ENCODE measurements at places on chromosomes 2 and 18. TPM values are rescaled to one million over a fixed set of nuclear protein-coding genes. Genes with fewer than 3 reads are reported as not detected.

GRCh38 chr2:111941531-111941930 is 43.1 kb downstream of the MERTK start:
- DNase-seq = no peak

DNA sequence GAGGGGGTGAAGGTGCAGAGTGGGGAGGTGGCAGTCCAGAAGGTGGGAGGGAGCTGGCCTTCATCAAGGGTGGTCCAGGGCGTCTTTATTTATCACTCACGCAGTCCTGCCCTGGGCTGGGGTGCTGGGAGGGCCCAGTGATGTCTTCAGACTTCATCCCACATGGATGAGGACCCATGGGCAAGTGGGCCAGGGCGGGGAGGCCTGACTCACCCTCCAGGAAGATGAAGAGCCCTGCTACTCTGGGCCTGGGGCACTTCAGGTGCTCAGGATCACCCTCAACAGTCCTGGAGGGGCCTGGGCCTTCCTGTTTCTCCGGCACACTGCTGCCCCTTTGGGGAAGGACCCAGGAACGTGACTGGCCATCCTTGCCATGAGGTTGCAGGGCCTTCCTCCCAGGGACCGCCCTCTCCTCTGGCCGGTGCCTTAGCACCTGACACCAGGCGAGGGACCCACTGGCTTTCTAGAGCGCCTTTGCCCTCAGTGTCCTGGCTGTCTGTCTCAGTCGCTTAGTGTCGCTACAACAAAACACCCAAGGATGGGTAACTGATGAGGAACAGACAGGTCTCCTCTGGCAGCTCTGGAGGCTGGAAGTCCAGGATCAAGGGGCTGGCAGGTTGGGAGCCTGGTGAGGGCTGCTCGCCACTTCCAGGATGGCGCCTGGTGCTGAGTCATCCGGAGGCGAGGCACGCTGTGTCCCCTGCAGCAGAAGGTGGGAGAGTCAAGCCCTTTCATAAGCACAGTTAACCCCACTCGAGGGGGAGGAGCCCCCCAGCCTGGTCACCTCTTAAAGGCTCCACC is 57.8 kb upstream of the HS6ST1 start:
- DNase-seq = no peak

C2orf80 gene
- not detected for total RNA-seq

SERPINB11 gene
- 1.6 TPM for total RNA-seq

DNA sequence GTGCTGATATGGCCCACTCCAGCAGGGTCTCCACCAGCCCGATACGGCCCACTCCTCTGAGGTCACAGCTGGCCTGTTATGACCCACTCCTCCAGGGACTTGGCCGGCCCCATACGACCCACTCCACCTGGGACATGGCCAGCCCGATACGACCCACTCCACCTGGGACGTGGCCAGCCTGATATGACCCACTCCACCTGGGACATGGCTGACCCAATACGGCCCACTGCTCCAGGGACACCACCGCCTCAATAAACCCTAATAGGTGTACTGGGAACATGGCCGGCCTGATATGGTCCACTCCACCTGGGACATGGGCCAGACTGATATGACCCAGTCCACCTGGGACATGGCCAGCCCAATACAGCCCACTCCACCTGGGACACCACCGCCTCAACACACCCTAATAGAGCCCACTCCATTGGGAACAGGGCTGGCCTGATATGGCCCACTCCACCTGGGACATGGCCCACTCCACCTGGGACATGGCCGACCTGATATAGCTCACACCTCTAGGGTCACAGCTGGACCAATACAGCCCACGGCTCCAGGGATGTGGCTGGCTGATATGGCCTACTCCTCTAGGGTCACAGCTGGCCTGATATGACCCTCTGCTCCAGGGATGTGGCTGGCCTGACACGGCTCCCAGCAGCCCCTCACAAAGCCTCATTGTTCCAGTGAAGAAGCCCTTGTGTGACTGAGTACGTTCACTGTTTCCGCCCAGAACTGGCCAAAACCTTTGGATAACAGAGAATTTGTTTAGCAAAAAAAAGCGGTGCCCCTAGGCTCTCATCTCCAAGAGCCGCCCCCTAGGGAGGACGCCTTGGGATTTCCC is 245.6 kb downstream of the HDAC4 start:
- DNase-seq = no peak
